ENCODE measurements at places on chromosomes 12 and 14. TPM values are rescaled to one million over a fixed set of nuclear protein-coding genes. Genes with fewer than 3 reads are reported as not detected.

The CLMN gene
- 7.6 TPM for total RNA-seq

The TAS2R42 gene
- not detected for total RNA-seq

The KRT6A gene
- 0.16 TPM for total RNA-seq

The C12orf54 gene
- not detected for total RNA-seq

The RPS6KL1 gene
- 19.1 TPM for total RNA-seq

The ANO4 gene
- 0.24 TPM for total RNA-seq

The ZDHHC22 gene
- total RNA-seq = not detected

The PLEKHG7 gene
- total RNA-seq = not detected

The FOXA1 gene
- total RNA-seq = not detected

The PTPRO gene
- total RNA-seq = 1.3 TPM

The ACOT4 gene
- 0.97 TPM for total RNA-seq

The TSHR gene
- not detected for total RNA-seq

The KRT72 gene
- total RNA-seq = not detected

The APOF gene
- not detected for total RNA-seq

The CCDC198 gene
- not detected for total RNA-seq

The PPP1R36 gene
- total RNA-seq = not detected

The AQP6 gene
- not detected for total RNA-seq

The FAM181A gene
- total RNA-seq = not detected

The RNASE7 gene
- total RNA-seq = not detected

The BDKRB2 gene
- 0.76 TPM for total RNA-seq

The FGF23 gene
- total RNA-seq = not detected

The MUCL1 gene
- not detected for total RNA-seq

The ARHGEF40 gene
- 25.5 TPM for total RNA-seq

The GPR132 gene
- 0.89 TPM for total RNA-seq
